ENCODE measurements at places on chromosomes 3 and 15. TPM values are rescaled to one million over a fixed set of nuclear protein-coding genes. Genes with fewer than 3 reads are reported as not detected.
A peak's percentile ranks its signal among the peaks of the same experiment; 100 is the strongest.

DNA sequence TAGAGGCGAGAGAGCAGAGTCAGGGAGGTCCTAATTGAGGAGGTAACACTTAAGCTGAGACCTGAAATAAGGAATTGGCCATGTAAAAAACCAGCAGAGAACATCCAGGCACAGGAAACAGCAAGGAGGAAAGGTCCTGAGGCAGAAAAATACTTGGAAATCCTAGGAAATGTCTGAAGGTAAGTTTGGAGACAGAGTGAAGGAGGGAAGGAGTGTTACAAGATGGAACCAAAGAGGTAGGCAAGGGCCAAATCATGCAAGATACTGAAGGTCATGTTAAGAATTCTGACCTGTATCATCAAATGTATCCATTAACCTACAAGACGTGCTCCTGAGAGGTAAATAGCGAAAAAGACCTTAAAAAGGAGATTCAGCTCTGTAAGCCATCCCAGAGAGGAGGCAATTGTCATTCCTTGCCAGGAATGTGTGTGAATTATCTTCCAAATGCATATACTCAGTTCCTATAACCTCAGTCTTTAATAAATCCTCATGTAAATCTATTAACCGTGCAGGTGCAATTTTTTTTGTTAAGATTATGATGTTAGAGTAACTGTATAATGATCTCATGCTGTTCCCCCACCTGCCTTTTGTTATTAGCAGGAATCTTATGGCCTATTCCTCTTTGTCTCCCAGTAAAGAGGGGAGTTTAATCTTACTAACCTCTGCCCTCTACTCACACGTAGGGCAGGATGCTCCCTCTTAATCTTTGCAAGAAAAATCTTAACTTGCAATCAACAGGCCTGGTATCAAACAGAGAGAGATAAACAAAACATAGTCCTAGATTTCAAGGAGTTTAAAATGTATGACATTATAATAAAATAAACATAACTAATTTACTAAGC, 166.9 kb downstream of the ULK4 start:
- no peak for DNase-seq

The AMOTL2 gene
- 23.5 TPM for polyA plus RNA-seq

The MEIS2 gene
- polyA plus RNA-seq, result 7.0 TPM

- no peak for DNase-seq
Observed at GRCh38 chr3:46221938-46222337, 13.8 kb upstream of the CCR1 start.

GRCh38 chr3:60854791-60855190, 396.5 kb downstream of the FHIT start:
- no peak for DNase-seq

DNA sequence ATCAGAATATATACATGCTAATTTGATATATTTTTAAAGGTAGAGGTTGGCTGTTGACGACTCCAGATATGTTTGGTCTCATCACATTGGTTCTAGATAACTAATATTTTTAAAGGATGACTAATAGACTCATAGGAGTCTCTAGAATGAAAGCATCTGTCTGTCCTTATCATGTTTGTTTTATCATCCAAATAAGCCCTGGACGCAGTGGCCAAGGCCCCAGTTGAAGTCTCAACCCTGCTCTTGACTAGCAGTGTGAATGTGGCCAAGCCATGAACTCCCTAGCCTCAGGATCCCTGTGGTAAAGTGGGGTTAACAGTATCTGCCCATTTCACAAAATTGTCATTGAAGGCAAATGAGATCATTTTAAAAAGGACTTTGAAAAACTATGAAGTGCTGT, 53.6 kb downstream of the ABHD2 start:
- DNase-seq, result no peak

DNA sequence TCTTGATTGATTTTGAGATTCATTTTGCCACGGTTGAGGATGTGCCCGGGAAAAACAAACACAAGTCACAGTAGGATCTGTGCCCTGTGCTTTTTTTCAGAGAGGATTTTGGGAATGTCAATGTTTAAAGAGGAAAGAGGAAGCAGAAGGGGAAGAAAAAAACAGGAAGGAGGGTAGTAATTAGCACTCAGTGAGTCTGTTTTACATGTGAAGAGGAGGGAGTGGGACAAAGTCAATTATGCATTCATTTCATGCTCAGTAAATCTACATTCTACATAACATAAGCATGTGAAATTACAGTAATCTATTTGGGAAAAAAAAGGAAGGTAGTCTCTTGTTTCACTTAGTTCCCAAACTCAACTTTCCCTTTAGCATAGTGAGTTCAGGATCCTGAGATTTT, 18.3 kb upstream of the CD200 start:
- no peak for DNase-seq

DNA sequence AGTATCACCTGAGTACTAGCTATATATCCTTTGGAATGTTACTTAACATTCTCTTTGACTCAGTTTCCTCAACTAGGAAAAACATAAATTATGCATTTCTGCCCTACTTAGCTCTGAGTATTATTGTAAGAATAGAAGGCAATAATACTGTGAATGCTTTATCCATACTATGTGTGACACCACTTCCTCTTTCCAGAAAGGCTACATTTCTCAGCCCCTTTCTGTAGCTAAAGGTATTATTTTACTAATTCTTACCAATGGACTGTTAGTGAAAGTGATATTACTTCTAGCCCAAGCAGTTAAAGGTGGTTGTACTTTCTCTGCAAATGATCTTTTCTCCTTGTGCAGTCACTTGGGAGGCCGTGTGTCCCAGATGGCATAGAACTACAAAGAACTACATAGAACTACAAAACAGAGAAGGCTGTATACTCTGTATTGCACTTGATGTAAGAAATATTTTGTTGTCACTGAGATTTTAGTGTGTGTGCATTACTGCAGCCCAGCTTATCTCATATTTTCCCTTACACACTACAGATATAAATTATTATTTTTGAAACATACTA, 35.1 kb downstream of the MYH15 start:
- no peak for DNase-seq

DNA sequence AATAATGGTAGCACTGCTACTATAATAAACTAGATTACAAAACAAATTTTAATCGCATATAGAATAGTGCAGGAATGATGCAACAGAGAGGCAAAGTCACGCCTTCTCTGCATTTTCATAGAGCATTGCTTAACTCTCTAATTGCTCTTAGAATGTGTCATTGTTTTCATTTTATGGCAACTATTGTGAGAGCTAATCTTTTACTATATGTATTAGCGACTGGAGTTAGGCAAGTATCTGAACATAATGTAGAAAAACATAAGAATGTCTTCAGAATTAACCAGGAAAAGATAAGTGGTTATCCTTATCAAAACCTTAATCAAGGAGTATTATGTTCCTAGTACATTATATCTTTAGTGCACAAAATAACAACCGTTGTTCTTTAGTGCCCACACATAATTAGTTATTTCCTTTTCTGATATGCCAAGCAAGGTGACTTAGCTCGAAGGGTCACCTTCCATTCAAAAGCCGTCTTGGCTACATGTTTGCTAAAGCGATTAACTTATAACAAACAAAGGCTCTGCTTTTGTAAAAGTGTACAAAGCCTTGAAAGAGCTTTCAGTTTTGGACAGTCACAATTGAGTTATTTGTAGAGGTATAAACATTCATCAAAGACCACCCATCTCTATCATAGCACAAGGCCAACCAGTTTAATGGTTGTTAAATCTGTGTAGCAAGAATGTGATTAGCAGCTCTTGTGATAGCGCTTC, 1328.9 kb downstream of the ROBO2 start:
- peak; percentile 46 for DNase-seq

DNA sequence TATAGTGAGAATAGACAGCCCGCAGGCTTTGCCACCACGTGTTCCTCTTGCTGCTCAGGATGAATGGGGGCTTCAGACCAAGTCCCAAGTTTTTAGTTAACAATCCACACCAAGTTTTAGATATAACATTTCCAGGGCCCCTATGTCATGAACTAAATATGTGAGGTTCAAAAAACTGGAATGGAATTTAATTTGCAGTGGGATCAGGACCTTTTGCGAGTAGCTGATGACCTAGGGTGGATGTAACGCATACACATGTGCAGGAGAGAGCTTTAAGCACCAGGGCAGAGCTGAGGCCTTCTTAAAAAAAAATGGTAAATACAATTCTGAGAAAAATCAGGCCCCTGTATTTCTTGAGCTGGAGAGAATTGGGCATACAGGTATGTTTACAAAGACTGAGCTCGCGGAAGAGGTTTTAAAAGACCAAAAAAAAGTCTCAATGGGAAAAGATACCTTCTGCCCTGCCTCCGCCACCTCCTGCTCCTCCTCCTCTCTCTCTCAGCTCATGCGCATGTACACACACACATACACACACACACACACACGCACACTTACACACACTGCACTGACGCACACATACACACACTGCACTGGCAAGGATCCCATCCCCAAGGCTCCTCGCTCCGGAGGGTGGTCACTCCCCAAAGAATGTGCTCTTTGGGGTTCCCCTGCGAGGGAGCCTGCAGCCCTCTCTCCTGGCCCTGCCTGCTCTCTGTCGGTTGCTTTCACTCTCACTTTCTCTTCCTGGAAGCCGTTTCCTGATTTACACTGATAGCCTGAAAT, 48.2 kb upstream of the IGF1R start:
- DNase-seq, result peak; percentile 47

The MLH1 gene
- 17.8 TPM for polyA plus RNA-seq

Data from brain (organoid and tissue), 16 donors.